ENCODE measurements at places on chromosomes 6 and 20. TPM values are rescaled to one million over a fixed set of nuclear protein-coding genes. Genes with fewer than 3 reads are reported as not detected.

The GCNT2 gene
- 14.6 TPM for total RNA-seq

The LAMA5 gene
- 395 TPM for total RNA-seq

The LGSN gene
- not detected for total RNA-seq

The SOX18 gene
- total RNA-seq, result 43.2 TPM

The ANKS1A gene
- total RNA-seq, result 40.9 TPM

The SLC13A3 gene
- total RNA-seq, result 3.7 TPM

The C20orf141 gene
- total RNA-seq, result not detected

The ARMH2 gene
- total RNA-seq, result not detected

The RAD21L1 gene
- not detected for total RNA-seq

The RING1 gene
- total RNA-seq, result 34.1 TPM

The HEY2 gene
- total RNA-seq, result 23.9 TPM

The ADGB gene
- total RNA-seq, result 0.18 TPM

The DNAH8 gene
- total RNA-seq, result 0.03 TPM

The CFAP61 gene
- 0.91 TPM for total RNA-seq

The CTAGE9 gene
- total RNA-seq, result not detected

The ADAT2 gene
- 9.1 TPM for total RNA-seq

The ROS1 gene
- not detected for total RNA-seq

The ADGRG6 gene
- total RNA-seq, result 14.3 TPM

The HSD17B8 gene
- total RNA-seq, result 2.7 TPM

The ZBTB2 gene
- 14.0 TPM for total RNA-seq

The MAPK14 gene
- total RNA-seq, result 52.6 TPM

The DHX35 gene
- 11.3 TPM for total RNA-seq

The MOCS1 gene
- total RNA-seq, result 32.0 TPM

The TINAG gene
- total RNA-seq, result not detected

The POM121L2 gene
- not detected for total RNA-seq

The ZNF391 gene
- total RNA-seq, result 2.6 TPM

The GPLD1 gene
- total RNA-seq, result 8.2 TPM

The GLYATL3 gene
- not detected for total RNA-seq

The BPIFB4 gene
- not detected for total RNA-seq

The OR2H1 gene
- not detected for total RNA-seq

The TSHZ2 gene
- 24.9 TPM for total RNA-seq

The DLL1 gene
- 24.8 TPM for total RNA-seq

The UBD gene
- total RNA-seq, result 0.32 TPM

The SYNDIG1 gene
- 4.5 TPM for total RNA-seq

The PKHD1 gene
- not detected for total RNA-seq

The LST1 gene
- 24.6 TPM for total RNA-seq

The GATA5 gene
- total RNA-seq, result 0.16 TPM

The EEF1A2 gene
- 1.5 TPM for total RNA-seq

The MED23 gene
- total RNA-seq, result 32.9 TPM

The ATP5F1E gene
- 48.2 TPM for total RNA-seq

The PAK5 gene
- 0.19 TPM for total RNA-seq

The FAM120B gene
- total RNA-seq, result 38.5 TPM

The KHDC1 gene
- 2.8 TPM for total RNA-seq

The NOL4L gene
- 13.0 TPM for total RNA-seq

The LHFPL5 gene
- not detected for total RNA-seq

The EFCAB8 gene
- total RNA-seq, result 0.81 TPM

The CLVS2 gene
- 0.03 TPM for total RNA-seq

The CRISP2 gene
- not detected for total RNA-seq

The DZANK1 gene
- 2.5 TPM for total RNA-seq

The TREML2 gene
- 0.62 TPM for total RNA-seq

The CRIP3 gene
- 2.2 TPM for total RNA-seq

The SLC44A4 gene
- total RNA-seq, result 0.60 TPM

The ACOT13 gene
- 8.9 TPM for total RNA-seq

The CTSA gene
- total RNA-seq, result 83.4 TPM

The ADAM33 gene
- total RNA-seq, result 39.8 TPM

The CALHM4 gene
- not detected for total RNA-seq

The FLOT1 gene
- total RNA-seq, result 222 TPM

The APCDD1L gene
- total RNA-seq, result 14.6 TPM

The MLN gene
- total RNA-seq, result not detected

Measured in aorta (tissue), 5 donors.